ENCODE measurements at places on chromosomes 13 and 19. TPM values are rescaled to one million over a fixed set of nuclear protein-coding genes. Genes with fewer than 3 reads are reported as not detected.

DNA sequence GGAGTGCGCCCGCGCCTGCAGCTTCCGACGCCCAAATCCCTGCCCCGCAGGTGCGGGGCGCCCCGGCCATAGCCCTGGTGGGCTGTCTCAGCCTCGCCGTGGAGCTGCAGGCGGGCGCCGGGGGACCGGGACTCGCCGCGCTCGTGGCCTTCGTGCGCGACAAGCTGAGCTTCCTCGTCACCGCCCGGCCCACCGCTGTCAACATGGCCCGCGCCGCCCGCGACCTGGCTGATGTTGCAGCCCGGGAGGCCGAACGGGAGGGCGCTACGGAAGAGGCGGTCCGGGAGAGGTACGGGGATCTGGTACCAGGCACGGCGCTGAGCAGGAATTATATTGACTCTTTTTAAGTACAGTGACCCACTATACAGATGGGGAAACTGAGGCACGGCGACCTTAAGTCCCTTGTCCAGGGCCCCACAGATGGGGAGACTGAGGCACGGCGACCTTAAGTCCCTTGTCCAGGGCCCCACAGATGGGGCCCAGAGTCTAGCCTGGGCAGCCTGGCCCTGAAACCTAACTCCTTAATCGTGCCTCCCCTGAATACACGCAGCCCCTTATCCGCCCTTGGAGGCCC lies 586 bp downstream of the MRI1 start:
- DNase-seq, result no peak

GRCh38 chr13:43991773-43992201 lies 112.1 kb downstream of the LACC1 start:
- DNase-seq, result peak; percentile 74

DNA sequence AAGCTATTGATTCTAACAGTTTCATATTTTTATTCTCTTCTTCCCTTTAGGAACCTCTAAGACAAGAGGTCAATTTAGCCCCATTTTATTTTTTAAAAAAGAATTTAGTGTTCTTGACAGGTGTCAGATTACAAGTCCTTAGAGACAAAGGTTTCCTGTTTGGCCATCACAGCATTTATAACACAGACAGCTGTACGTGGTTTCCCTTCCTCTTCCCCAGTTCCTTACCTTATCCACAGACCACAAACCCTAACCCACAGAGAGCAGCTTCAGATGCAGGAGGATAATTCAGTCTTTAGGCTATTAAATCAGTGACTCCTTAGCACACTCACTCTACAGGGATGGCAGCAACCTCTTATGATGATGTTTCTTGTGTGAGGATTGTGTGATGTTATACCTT lies 1210.1 kb downstream of the DIAPH3 start:
- no peak for DNase-seq

- no peak for DNase-seq
Observed at GRCh38 chr13:49527123-49527522, 31.4 kb downstream of the PHF11 start.

- DNase-seq, result no peak
Observed at GRCh38 chr13:37923236-37923635, 53.7 kb upstream of the TRPC4 start.

MYPOP gene
- 13.4 TPM for total RNA-seq

TTYH1 gene
- 0.37 TPM for total RNA-seq

DNA sequence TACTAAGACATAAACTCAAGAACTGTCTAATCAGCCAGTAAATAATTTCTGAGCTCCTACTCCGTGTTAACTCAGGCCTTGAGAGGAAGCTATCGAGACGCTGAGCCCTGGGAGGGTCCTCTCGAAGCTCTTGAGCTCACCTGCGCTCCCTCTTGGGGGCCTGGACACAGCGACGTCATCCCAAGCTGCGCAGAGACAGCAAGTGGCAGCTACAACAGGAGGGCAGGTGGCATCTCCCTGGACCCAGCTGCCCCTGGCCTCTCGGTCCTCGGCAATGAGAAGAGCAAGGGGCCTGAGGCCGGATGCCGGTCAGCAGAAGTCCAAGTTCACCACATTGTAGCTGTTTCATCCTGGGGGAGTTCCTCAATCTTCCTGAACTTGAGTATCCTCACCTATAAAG lies 30.5 kb upstream of the TUBGCP3 start:
- no peak for DNase-seq

GRCh38 chr19:492091-492531 lies 4.2 kb upstream of the MADCAM1 start:
- DNase-seq, result no peak

GFY gene
- not detected for total RNA-seq

GRCh38 chr19:45100846-45101252 lies 7.9 kb downstream of the PPP1R37 start:
- DNase-seq, result no peak

GRCh38 chr19:33429891-33430673 lies 56.6 kb downstream of the CEBPG start:
- no peak for DNase-seq

- no peak for DNase-seq
Observed at GRCh38 chr13:39284801-39285388, 246.6 kb downstream of the NHLRC3 start.

GRCh38 chr19:47745010-47745901 lies at the start of gene NOP53:
NOP53 (plus strand) TSS chr19:47745546; CDS start chr19:47745560, 14 bp downstream.
- peak; percentile 97 for DNase-seq

PSG6 gene
- not detected for total RNA-seq
